Glomerular endothelial cell (primary cell): ENCODE measurements at places on chromosomes 1 and 21. TPM values are rescaled to one million over a fixed set of nuclear protein-coding genes. Genes with fewer than 3 reads are reported as not detected.
A peak's percentile ranks its signal among the peaks of the same experiment; 100 is the strongest.

DNA sequence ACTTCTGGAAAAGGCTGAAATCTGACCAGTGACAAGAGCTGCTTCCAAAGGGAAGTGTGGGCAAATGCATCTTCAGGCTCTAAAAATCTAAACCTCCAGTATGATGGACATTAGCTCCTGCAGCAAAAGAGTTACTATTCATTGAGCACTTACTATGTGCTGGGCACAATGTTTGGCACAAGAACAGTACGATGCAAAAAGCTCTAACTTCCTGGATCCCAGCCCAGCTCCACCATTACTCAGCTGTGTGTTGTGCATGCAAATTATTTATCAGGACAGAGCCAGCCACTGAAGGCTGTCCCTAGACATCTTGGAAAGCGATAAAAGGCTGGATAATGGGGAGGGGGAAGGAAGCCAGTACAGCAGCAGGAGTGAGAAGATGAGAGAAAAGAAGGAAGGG lies 143.5 kb downstream of the ELAVL4 start:
- DNase-seq = no peak

INSRR gene
- total RNA-seq = not detected in 2 replicates

SLC9C2 gene
- total RNA-seq = not detected in 2 replicates

DNA sequence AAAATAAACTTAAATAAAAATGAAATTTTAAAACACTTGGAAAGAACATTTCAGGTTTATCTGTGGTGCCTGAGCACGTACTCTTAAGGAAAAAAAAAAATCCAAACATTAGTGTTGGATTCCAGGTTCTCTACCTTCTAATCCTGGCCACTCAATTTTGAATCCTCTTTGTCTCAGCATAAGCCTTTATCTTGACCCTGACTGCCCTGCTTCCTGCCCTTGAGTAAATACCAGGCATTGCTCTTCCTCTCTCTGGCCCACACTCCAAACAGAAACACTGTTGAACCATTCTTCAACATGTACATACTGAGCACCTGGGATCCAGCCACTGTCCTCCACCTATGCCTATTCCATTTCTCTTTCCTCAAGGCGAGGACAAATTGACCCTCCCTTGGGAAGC lies 11.4 kb upstream of the VANGL1 start:
- DNase-seq = no peak

ANGPTL1 gene
- total RNA-seq = not detected in 2 replicates

OPTC gene
- total RNA-seq = not detected in 2 replicates

NHLH2 gene
- total RNA-seq = not detected in 2 replicates

- DNase-seq = no peak
These were observed 42.4 kb downstream of the PATJ start for GRCh38 chr1:61784726-61785125.

DNA sequence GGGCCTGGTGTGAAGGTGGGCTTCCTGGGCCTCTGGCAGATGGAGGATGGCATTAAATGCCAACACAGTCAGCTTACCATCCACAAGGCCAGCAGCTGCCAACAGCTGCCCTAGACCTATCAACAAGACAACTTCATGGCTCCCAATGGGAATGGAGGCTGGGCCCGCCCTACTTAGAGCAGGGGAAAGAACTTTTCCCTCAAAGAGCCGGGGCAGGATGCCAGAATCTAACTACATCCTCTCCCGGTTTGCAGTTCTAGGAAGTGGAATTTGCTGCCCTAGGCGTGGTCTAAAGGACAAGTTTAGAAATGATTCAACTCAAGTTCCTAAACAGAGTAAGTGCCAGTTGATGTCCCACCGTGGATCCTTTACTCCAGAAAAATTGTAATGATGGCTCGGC lies 13.1 kb downstream of the ICMT start:
- no peak for DNase-seq

AADACL3 gene
- not detected in 2 replicates for total RNA-seq

GRCh38 chr1:172487550-172487949 lies 43.7 kb upstream of the PIGC start:
- no peak for DNase-seq

SUCO gene
- 17.9 and 28.0 TPM in 2 replicates for total RNA-seq

DNA sequence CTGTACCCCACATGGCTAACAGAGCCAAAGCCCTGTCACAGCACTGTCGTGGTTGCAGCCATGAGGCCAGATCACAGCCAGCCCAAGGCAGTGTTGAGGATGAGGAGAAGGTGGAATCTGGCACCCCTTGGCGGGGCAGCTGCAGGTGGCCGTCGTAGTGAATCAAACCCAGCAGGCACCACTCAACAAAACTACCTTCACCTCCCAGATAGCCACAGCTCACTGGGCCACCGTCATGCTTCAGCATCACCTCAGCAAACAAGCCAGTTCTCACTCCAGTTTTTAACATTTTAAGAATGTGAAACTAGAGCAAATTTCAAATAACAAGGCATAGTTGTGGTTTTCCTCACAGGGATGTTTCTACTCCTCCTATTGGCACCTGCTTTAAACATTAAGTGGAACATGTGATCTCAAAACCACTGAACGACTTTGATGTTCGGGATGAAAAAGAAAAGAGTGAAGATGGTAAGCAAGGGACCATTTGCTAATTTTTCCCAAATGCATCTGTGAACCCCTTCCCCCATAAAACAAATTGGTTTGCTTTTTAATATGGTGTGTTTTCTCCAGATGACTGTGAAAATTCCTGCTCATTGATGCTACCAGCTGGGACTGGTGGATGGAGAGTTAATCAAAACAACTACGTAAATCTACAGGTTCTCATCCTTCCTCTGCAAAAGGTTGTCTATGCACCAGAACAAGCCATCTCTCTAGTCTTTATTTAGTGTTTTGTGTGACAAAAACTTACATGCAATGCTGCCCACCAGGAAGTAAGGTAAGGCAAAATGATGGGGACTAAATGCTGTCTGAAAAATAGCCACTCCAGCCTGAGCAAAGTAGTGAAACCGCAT lies 45.5 kb downstream of the TOR1AIP2 start:
- no peak for DNase-seq

GRCh38 chr1:36372617-36373016 lies 13.1 kb downstream of the STK40 start:
- DNase-seq = no peak

GBP1 gene
- total RNA-seq = 24.7 and 60.4 TPM in 2 replicates

AUNIP gene
- total RNA-seq = 0.68 and 1.6 TPM in 2 replicates

CSMD2 gene
- total RNA-seq = 0.12 and 0.15 TPM in 2 replicates

- no peak for DNase-seq
These were observed 1.5 kb upstream of the TINAGL1 start for GRCh38 chr1:31574749-31575368.

DNA sequence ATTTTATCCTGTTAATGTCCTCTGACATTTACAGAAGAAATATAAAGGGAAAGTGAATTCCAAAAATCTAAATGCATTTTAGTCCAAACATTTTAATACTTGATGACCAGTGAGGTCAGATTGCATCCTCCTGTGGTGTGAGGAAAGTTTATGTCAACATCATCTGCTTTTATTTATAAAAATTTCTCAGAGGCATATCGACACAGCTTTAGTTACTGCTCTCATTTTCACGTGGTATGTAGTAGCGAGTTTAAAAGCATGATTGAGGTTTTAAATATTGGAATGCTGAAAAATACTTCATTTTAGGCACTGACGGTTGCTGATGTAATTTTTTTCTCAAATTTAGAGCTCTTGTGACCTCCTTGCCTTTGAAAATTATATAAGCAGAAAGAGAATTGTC lies 234.8 kb downstream of the HMCN1 start:
- DNase-seq = no peak

GPR89B gene
- 7.5 and 20.8 TPM in 2 replicates for total RNA-seq

PROX1 gene
- total RNA-seq = 1.3 and 2.5 TPM in 2 replicates

DNA sequence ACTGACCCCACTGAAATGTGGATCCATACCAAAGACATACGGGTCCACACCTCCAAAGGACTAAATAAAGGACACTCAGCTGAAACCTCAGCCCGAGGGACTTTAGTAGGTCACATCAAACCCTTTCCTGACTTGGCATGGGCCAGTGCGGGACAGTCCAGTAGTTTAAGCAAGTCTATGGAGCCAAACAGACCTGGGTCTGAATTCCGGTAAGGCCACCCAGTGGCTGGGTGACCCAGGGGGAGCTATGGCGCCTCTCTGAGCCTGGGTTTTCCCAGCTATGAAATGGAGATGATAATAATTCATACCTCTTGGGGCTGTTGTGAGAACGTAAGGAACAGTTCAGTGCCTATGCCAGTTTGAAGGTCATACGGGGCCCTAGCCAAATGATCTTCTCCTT lies 36.2 kb upstream of the ZBTB40 start:
- DNase-seq = no peak

RGS8 gene
- not detected in 2 replicates for total RNA-seq

DNA sequence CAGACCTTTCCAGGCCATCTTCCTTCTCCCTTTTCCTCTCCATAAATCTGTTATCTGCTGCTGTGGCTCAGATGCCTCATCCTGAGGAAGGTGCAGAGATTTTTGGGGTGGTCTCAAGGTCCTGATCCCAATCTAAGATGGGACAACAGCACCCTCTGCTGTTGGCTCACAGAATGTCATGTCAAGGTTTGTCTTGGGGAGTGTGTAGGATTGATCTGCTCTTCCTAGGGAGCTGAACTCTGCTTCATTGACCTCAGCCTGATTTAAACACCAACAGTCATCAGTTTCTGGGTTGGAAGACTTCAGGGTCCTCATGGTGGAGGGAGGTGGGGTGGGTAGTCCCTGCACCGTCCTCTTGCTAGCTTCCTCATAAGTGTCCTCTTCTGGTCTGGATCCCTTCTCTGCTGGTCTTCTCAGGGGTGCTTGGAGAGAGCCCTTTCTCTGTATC lies 62.8 kb upstream of the LAX1 start:
- DNase-seq = peak; percentile 27

PTPN14 gene
- total RNA-seq = 77.6 and 81.7 TPM in 2 replicates

CTTNBP2NL gene
- 44.0 and 46.1 TPM in 2 replicates for total RNA-seq

GRCh38 chr1:107198561-107198960 lies 57.7 kb downstream of the NTNG1 start:
- DNase-seq = no peak

EPHB2 gene
- 71.1 and 77.9 TPM in 2 replicates for total RNA-seq
